ENCODE measurements at places on chromosomes 5 and 9. TPM values are rescaled to one million over a fixed set of nuclear protein-coding genes. Genes with fewer than 3 reads are reported as not detected.

THBS4 gene
- total RNA-seq, result 6.9 TPM

GRCh38 chr5:31086839-31087415 lies 106.6 kb upstream of the CDH6 start:
- DNase-seq, result no peak

PDCD1LG2 gene
- total RNA-seq, result not detected

GRCh38 chr9:18776836-18777820 lies 255.9 kb downstream of the SAXO1 start:
- DNase-seq, result no peak

DNA sequence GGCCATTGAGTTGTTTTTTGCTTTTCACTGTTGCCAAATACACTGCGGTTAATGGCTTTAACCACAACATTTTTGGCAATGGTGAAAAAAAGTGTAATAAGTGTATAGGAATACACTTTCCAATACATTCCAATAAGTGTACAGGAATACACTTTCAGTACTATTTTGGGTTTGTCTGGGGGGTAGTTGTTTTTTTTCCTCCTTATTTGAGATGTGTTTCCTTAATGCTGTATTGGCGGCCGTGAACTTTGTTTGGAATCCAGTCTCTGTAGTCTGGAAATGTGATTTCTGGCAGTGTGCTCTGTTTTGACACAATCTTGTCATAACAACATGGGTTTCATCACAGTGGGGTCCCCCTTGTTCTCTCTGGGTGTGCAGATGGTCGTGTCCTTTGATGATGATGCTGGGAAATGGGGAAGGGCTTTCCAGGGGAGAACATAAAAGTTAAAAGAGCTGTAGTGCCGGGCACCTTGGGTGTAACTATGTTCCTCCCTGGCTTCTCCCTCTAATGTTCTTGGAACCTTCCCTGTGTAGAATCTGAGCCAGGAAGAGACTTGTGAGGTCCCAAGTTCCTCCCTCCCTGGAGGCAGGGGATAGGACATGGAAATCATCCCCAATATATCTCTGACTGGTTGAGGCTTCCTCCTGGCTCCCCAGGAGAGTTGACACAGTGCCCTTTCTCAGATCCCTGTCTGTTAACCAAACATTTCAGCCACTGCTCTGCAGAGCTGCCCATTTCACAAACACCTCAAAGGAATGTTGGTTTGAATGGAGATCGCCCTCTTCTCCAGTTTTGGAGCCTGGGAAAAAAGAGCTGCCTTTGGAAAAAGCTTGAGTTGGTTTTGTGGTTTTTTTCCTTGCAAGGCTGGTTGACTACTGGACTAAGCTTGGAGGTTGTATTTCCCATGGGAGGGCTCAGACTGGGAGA lies 44.8 kb downstream of the RCL1 start:
- DNase-seq, result no peak

AK8 gene
- 1.3 TPM for total RNA-seq

- DNase-seq, result no peak
These were observed 227.2 kb upstream of the SNX2 start for GRCh38 chr5:122547669-122548068.

- no peak for DNase-seq
These were observed 734.1 kb upstream of the DMAC1 start for GRCh38 chr9:8533681-8534080.

- no peak for DNase-seq
These were observed 34.0 kb downstream of the ZNF618 start for GRCh38 chr9:113910036-113910639.

FOXD4L4 gene
- 0.16 TPM for total RNA-seq

SLC30A5 gene
- 37.3 TPM for total RNA-seq

DNA sequence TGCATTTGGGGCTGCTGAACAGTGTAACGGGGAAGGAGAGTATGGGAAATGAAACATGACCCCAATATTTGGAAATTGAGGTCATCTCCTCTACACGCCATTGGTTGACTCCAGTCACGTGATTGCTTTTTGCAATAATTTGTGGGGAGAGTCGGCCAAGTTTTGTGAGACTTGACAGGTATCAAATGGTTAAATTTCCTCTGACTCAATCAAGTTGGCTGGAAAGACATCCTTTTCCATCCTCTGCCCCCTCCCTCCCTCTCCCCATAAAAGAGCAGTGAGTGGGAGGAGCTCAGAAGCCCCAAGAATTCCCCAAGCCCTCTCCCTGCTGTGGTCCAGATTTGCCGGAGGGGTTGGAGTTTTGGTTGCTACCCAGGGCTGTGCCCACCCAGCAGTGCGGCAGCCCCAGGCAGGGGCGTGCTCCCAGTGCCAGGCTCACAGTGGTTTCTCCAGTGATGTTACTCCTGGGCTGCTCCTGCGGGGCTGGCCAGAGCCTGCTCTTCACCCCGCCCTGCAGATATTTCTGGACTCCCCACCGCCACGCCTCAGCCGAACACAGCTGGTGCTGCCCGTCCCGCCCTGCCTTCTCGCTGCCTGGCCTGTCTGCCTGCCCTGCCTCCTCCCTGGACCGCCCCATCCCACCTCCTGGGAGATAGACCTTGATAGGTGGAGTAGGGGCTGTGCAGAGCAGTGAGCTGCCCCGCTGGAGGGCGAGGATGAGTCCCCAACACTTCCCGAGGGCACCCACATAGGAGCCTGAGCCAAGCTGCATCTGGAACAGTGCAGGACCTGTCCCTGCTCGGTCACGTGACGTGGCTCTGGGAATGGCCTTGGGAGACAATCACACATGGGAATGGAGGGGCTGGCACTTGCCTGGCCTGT lies 3.4 kb downstream of the COL5A1 start:
- DNase-seq, result no peak

SPZ1 gene
- not detected for total RNA-seq

DNA sequence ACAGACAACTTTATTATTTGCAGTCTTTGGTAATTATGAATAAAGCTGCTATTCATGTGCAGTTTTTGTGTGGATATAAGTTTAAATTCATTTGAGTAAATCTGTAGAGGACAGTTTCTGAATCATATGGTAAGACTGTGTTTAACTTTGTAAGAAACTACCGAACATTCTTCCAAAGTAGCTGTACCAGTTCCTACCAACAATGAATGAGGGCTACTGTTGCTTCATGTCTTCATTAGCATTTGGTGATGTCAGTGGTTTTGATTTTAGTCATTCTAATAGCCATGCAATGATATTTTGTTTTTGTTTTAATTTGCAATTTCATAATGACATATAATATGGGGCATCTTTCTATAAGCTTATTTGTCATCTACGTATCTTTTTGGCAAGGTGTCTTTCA lies 501.3 kb upstream of the RORB start:
- no peak for DNase-seq

DNA sequence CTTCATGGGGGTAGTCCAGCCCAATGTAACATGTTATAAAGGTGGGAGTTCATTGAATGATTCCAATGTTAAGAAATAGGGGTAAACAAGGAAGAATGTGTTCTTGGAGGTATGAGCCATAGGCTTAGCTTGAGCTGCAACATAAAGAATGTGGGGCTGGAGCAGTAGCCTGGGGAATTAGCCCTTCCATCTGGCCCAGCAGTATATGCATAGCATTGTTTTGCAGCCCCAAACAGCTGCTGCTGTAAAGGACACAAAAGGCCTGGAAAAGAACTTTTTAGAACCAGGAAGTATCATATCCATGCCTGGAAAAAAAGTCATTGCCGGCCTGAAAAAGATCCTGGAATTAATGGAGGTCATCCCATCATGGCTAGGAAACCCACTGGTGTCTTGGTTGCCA lies 55.8 kb upstream of the SMARCA2 start:
- DNase-seq, result no peak

DNA sequence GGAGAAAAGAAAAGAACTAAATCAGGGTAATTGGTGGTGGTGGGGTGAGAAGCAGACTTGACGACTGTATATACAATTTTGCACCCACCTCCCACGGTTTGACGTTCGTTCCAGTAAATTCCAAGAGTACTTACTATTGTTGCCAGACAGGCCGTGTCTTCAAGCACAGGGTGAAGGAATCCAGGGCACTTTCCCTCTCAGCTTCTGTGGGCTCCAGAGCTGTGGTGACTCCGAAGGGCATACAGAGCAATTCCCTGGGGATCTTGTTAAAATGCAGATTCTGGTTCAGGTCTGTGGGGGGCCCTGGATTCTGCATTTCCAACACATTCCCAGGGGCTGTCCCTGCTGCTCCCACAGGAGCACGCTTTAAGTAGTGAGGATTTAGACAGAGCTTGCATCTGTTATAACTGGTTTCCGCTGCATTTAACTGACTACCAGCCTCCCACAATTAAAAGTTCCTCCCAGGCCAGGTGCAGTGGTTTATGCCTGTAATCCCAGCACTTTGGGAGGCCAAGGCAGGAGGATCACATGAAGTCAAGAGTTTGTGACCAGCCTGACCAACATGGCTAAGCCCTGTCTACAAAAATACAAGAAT lies 49.3 kb upstream of the FANCC start:
- DNase-seq, result no peak

DNA sequence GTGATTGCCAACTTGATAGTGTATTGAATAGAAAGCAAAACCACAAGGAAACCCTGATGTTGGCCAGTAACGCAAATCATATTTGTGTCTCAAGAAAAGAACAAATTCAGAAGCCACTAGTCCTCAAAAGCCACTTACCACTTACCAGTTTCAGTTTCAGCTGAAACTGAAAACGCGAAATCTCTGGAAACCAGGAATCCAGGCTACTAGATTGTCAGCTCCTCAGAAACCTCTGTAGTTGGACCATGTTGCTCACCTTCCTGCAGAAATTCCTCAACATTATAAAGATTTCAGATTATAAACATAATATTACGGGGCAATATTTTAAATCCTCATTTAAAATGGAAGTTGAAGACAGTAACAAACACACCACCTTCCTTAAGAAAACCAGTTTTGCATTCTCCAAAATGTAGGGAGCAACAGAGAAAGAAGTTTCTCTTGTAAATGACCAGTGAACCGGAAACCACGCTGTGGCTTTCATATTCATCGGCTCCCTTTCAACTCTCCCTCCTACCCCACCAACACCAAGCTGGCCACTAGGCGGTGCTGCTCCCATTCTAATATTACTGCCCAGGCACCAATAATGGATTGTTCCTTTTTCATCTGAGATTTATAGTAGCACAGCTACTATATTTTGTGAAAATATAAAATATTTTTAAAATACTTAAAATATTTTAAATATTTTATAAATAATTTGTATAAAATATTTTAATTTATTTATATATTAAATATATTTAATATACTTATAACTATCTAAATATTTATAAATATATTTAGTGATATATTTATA lies 8.7 kb upstream of the TMED7 start:
- peak; percentile 95 for DNase-seq

DNA sequence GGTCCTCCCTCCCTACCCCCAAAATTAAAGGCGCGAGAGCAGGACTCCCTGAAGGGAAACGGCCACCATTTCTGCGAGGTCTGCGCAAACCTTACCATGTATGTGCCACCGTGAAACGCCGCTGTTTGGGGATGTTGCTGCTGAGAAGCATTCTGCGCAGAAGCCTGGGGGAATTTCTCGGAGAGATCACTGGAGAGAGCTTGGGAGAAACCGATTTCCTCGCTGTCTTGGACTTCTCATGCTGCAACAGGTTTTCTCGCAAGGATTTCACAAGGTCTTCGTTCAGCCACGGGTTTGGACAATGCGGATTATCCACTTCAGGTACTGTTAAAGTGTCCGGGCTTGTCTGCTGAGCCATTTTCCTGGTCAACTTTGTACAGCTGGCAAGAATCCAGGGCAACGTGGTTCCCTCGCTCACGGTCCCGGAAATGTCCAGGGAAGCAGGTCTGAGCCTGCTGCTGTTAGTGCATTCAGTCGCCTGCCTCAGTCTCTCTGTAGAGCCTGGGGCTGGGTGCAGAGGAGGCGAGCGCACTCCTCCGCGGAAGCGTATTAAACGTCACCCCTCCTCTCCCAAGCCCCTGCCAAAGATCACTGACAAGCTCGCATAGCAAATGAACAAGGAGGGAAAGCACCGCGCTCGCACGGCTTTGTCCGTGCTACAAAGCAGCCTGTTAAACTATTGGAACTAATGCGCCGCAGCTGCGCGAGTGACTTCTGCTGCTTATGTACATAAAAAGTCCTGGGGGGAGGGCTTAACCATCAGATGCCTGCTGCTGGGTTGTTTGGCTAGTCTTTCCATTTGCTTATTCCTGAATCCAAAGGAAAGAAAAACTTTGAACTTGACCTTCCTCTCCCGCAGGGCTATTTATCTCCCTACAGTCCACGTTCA lies 125.1 kb downstream of the PDE4D start:
- peak; percentile 41 for DNase-seq

DRD1 gene
- not detected for total RNA-seq

GRCh38 chr5:16152601-16153568 lies 26.7 kb downstream of the MARCHF11 start:
- no peak for DNase-seq

DNA sequence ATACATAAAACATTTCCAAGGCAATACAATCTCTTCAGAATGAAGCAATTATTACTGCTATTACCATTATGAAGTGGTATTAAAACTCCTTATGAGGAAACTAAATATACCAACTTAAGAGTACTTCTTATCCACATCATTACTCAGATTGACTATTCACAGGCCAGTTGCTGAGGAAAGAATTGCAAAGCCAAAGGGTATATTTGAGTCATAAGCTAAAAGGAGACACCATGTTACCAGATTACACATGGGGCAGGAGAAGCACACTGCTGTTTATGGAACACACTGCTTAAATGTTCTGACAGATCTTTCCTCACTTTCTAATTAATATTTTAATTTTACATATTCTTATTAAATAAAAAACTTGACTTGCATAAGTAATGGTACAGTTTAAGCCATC lies 1726.4 kb upstream of the NUDT12 start:
- no peak for DNase-seq

DNA sequence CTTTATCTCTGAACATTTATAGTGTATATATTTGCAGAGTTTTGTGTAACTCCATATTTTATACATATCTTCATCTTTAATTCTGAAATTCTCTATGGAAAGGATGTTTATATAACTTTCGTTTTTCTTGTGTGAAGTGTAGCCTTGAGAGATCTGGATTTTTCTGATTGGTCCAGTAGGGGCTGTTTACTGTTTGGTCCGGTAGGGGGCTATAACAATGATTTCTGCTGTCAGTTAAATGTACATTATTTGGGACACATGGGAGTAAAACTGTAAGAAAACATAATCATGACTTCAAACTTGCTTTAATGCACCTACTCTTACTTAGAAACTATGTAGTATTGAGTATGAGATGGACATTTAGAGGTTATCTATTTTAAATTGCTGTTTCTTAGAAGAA lies 527.1 kb upstream of the ARRDC3 start:
- DNase-seq, result no peak

GRCh38 chr5:4976902-4977301 lies 163.2 kb upstream of the ADAMTS16 start:
- DNase-seq, result no peak

LHX6 gene
- not detected for total RNA-seq

GRCh38 chr5:90845723-90846554 lies 287.3 kb downstream of the ADGRV1 start:
- DNase-seq, result no peak

DNA sequence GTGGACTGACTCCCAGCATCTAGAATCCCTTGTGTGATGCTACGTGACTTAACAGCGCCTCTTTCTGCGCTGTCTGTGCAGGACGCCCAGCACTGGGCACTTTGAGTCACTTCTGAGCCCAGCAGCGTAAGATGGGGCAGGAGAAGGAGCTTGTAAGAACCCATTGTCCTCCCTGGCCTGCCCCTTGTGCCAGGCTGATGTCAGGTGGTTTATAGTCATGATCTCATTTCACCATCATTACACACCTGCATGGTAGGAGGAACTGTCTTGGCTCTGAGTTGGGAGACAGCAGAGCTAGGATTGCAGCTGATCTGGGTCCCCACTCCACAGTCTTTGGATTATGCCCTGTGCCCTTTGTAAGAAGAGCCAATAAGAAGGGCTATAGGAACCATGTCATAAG lies 12.2 kb downstream of the ERGIC1 start:
- no peak for DNase-seq

All from neural crest cell (in vitro differentiated cells).